PC-9 (cell line): ENCODE measurements at places on chromosomes 5 and 9. TPM values are rescaled to one million over a fixed set of nuclear protein-coding genes. Genes with fewer than 3 reads are reported as not detected.

S100Z gene
- total RNA-seq: not detected in 2 replicates

DNA sequence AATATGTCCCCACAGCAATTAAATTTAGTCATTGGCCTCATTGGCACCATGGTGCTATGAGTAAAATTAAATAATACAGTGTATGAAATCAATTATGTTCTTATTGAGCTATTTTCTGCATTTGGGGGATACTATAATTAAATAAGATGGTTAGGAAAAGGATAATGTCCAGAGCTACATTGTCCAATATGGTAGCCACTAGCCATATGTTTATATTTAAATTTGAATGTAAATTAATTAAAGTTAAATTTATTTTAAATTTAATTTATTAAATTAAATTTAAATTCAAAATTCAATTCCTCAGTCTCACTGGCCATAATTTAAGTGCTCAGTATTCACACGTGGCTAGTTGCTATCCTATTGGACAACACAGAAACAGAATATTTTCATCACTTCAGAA, 115.7 kb downstream of the SPATA31D1 start:
- no peak for DNase-seq

GRCh38 chr9:71814815-71815214, 46.5 kb upstream of the CEMIP2 start:
- DNase-seq: no peak

DNA sequence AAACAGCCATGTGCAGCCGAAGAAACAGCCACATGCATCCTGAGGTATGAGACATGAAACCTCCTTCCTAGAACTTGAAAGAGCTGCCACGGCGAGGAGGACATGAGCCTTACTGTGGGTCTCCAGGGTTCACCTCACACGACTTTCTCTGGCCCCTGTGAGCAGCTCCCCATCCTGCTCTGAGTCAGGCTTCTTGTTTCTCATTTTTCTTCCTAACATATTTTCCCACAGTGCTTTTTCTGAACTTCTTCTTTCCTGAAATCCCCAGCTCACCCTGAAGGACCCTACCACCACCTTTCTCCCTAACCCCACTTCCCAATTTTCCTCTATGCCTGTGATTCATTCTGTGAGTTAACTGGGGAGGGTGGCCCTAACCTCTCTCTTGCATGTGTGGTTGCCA, 33.7 kb upstream of the ADRB2 start:
- no peak for DNase-seq

CRHBP gene
- total RNA-seq: not detected in 2 replicates

MARCHF3 gene
- total RNA-seq: 0.35 and 0.75 TPM in 2 replicates

CDX1 gene
- not detected in 2 replicates for total RNA-seq
